ENCODE measurements at places on chromosomes 1 and 21.

DNA sequence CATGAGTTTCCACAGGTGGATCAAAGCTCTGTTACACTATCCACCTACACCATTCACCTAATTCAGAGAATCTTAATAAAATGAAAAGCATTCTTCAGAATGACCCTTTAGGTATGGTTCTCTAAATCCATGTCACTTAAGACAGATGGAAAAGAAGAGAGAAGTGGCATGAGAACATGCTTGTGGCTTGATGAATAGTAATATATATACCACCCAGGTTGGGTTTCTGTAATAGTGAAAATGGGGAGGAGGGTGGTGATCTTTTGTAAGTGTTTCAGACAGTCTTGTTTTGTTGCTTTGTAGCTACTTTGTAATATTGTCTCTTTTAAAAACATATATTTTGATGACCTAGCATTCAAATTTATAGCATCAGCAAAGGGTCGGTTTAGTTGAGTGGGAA is 469.8 kb downstream of the USP25 start:
- no peak for DNase-seq

DNA sequence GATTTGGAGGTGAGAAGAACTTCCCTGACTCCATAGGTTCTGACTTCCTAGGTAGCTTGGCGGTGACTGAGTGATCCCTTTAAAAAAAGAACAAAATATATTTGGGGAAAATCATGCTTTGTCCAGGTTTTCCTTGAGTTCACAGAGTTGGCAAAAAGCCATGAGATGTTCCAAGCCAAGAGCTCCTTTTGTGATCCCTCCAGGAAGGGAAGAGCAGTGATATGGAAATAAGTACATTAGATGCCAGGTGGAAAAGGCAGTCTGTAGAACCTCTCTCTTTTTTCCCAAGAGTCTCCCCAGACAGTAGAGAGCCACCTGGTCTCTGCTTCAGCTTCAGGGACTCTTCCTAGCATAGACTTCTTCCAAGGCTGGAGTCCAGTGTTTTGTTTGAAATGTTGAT is 10.2 kb downstream of the TLCD4 start:
- DNase-seq = no peak

GRCh38 chr1:55213151-55213884 is 1.8 kb downstream of the USP24 start:
- DNase-seq = peak; percentile 26

- no peak for DNase-seq
Measured at GRCh38 chr1:100606438-100606837, 68.5 kb downstream of the GPR88 start.

DNA sequence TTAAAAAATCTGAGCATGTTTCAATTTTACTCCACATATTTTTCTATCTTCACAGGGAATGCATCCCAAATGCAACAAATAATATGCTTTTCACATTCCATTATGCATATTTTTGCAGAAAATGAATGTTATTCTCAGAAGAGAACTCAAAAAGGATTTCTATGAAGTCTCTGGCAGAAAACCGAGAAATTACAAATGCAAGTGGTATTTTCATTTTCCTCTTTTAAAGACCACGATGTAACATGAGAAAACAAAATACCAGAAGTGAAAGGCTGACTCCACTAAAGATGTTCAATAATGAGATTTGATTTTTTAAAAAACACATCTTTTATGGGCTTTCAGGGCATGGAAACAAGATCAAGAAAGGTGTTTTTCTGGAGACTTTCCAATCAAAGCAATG is 5.0 kb upstream of the PDC start:
- DNase-seq = no peak

- DNase-seq = no peak
Measured at GRCh38 chr1:22529901-22530621, 33.2 kb upstream of the EPHA8 start.

- DNase-seq = no peak
Measured at GRCh38 chr1:982765-983436, 1.0 kb upstream of the PERM1 start.

GRCh38 chr1:228979325-228979699 is 244.0 kb downstream of the RHOU start:
- DNase-seq = no peak

DNA sequence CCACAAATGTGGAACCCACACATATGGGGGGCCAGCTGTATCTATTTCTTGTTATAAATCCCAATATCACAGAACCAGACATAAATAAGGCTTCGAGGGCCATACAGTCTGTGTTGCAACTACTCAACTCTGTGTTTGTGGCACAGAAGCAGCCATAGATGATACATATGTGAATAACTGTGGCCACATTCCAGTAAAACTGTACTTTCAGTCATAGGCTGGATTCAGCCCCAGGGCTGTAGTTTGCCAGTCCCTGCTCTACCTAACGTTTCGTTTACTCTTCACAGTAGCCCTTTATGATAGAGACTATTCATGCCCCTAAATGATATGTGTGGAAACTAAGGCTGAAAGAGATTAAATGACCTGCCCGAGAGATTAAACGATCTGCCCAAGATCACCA is 48.7 kb downstream of the FHAD1 start:
- DNase-seq = no peak

DNA sequence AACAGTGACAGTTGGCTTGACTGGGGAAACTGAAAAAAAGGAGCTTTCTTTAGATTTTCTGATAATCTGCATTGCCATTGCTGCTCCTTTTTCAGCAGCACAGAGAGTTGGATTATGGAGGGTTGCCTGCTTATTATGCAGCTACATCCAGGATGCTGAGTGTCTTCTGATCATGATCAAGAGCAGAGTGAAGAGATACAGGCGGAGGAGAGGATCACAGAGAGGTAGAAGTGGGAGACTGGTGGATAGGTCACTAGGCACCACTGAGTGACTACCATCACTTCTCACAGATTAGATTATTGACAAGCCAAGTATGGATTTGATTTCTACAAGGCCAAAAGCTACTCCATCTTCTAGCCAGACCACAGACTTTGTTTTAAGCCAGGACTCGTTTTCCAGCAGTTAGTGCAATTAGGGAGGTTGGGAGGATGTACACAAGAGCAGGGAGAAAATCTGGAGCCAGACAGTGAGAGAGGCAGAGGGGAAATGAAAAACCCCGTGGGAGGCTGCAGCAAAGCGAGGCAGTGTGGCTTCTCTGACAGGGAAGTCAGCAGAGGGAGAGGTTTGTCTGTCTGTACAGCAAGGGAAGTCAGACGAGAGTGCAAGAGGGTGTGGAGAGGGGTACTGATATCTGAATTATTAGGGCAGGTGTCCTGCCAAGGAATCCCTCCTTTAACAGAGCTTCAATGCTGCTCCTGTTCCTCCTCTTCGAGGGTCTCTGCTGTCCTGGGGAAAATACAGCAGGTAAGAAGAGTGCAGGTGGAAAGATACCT is at the start of gene CD1E:
TSS of gene CD1E (plus strand) at position 592 of the 773 bp plus-strand sequence. CDS start at position 687, 95 bp downstream.
- DNase-seq = no peak

DNA sequence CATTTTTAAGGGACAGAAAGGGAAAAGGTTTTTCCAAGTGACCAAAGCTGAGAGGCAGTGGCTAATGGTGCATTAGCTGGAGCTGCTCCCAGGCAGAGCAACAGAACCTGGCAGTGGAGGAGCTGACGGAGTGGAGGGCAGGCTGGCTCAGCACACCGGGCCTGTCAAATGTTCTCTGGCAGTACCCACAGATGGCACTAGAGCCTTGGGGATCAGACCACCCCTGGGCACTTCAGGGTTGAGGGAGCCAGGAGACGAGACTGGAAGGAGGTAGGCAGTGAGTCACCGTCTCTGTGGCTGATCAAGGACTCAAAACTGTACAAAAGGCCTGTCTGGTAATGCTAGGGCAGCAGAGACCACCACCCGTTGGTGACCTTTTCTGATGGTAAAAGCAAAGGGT is 121.7 kb upstream of the KIAA0040 start:
- DNase-seq = no peak

DNA sequence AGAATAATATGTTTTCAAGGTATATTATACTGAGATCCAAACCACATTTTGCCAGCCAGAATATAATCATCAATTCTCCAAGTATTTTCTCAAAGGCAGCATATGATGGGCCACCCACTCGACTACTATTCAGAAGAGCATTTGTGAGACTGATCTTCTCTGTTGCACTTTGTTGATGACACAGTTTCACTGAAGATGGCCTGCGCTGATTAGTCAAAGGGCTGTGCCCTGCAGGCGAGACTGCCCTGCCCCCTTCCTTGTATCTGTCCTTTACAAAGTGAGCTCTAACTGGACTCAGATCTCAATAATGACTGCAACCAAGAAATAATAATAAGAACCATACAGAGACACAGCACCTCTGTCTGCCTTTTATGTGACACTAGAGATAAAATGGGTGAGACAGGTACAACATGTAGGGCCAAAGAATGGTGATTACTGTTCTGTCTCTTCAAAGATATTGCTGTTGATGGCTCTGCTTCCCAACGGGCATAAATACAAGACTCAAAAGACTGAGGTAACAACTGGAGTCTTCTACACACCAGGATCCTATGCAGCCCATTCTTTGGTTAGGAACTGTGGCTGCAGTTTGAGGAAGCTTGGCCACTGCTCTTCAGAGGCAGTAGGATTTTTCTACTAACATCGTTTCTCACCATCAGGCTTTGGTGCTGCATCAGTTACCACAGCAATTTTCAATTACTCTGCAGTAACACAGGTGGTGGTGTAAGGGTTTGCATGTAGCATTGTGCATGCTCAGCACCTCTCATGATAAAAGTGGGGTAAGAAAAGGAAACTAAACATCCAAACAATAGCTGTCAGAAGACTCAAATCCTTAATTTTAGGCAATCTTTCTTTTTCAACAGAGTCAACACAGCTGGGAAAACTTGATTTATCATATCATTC is 481.1 kb downstream of the PTBP2 start:
- DNase-seq = no peak

- no peak for DNase-seq
Measured at GRCh38 chr1:118783095-118783758, 204.9 kb downstream of the TBX15 start.

GRCh38 chr1:65992165-65992821 is 199.6 kb downstream of the PDE4B start:
- DNase-seq = no peak

GRCh38 chr21:34027721-34028461 is 45.5 kb upstream of the MRPS6 start:
- DNase-seq = no peak

- no peak for DNase-seq
Measured at GRCh38 chr1:2543543-2544092, 12.6 kb upstream of the TNFRSF14 start.

- no peak for DNase-seq
Measured at GRCh38 chr1:228151180-228151925, 1.6 kb downstream of the GJC2 start.

DNA sequence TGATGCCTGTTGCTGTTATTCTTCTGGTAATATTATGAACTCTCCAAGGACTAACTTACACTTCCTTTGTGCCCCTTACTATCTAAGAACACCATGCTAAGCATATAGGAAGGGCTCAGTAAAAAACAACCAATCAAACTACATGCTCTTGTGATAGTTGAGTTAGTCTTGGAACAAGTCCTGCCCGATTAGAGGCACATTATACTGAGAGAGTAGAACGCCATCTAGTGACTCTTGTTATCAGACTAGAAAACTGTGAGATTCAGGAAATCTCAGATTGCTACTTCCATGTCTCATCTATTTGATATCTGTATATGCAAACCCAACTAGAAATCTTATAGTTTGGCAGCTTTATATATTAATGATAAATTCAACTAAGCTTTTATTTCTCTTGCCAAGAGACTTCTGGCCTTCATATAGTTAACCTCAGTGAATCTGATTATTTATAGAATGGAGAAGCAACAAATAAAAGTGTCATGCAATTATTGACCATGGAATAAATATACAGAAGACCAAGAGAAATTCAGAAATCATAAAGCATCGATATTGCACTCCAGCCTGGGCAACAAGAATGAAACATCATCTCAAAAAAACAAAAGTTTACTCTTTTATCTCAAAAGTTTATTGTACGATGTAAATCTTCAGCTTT is 7.8 kb upstream of the SRRM1 start:
- no peak for DNase-seq

- DNase-seq = no peak
Measured at GRCh38 chr1:34113362-34113761, 51.7 kb downstream of the CSMD2 start.

DNA sequence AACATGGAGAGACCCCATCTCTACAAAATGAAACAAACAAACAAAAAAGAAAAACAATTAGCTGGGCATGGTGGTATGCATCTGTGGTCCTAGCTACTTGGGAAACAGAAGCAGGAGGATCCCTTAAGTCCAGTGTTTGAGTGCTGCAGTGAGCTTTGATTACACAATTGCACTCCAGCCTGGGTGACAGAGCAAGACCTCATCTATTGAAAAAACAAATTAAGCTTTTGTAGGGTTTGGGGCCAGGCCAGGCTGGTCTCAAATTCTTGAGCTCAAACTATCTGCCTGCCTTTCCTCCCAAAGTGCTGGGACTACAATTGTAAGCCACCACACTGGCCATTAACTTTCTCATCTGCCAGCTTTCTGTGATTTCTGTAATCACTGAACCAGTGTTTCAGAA is 27.2 kb downstream of the NIPAL3 start:
- DNase-seq = no peak

- DNase-seq = no peak
Measured at GRCh38 chr1:59204001-59204400, 92.9 kb upstream of the FGGY start.

- DNase-seq = no peak
Measured at GRCh38 chr1:207030522-207031009, 2.0 kb downstream of the C1orf116 start.

GRCh38 chr1:172398193-172398592 is 22.3 kb upstream of the C1orf105 start:
- no peak for DNase-seq

- DNase-seq = no peak
Measured at GRCh38 chr1:25619101-25619890, 2.7 kb downstream of the MAN1C1 start.

- no peak for DNase-seq
Measured at GRCh38 chr1:37945251-37945650, 1.6 kb downstream of the INPP5B start.

- DNase-seq = no peak
Measured at GRCh38 chr1:68377098-68377497, 72.7 kb downstream of the RPE65 start.

DNA sequence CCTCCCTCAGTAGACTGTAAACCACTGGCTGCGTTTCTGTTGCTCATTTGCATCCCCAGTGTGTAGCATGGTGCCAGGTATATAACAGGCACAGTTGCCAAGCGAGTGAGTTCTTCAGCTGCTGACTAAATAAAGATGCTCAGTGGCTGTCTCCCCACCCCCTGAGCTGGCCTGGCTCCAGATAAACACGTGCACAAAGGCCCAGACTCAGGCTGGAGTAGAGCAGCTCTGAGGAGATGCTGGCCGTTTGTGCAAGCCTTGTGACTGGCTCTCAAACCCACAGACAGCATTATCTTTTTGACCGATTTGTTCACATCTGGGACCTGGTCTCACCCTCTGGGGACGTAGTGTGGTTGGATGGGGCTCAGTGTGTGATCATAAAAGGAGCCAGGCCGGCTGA is 7.1 kb downstream of the CHRNB2 start:
- DNase-seq = no peak

All from KG1 (cell line).